ENCODE measurements at places on chromosomes 13 and 19. TPM values are rescaled to one million over a fixed set of nuclear protein-coding genes. Genes with fewer than 3 reads are reported as not detected.

ZNF577 gene
- total RNA-seq: 14.9 TPM

IGLON5 gene
- total RNA-seq: 31.8 TPM

F2RL3 gene
- not detected for total RNA-seq

DNA sequence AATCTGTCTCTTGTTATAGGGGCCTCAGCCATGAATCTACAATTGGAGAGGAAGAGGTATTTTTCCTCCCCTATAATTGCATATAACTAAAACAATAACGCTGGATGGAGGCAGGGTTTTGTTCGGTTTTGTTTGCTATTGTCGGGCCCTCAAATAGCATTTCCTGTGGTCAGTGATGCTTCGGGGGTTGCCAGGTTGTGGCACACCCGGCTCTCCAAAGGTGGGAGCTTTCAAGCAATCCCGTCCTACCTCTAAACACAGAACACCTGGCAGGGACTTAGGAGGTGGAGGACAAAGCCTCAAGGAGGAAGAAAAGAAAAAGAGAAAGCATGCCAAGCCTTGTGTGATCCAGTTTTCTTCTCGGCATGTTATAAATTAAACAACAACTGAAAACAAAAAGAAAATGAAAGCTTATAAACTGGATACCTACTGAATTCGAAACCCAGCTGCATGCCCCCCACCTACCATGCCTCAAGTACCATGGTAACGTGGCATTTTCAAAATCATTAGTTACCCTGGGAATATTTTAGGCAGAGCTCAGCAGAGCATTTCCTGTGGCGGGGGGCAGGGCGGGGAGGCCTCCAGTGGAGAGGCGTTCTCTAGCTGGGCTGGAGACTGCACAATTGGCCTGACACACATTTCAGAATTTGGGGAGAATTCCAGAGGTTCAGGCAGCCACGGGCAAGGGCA, 213.8 kb downstream of the DCLK1 start:
- no peak overlapping the region for H3K4me3 ChIP-seq
- H3K27me3 ChIP-seq: no peaks in the 10 kb centered on the region
- H3K27ac ChIP-seq: no peak overlapping the region

DNA sequence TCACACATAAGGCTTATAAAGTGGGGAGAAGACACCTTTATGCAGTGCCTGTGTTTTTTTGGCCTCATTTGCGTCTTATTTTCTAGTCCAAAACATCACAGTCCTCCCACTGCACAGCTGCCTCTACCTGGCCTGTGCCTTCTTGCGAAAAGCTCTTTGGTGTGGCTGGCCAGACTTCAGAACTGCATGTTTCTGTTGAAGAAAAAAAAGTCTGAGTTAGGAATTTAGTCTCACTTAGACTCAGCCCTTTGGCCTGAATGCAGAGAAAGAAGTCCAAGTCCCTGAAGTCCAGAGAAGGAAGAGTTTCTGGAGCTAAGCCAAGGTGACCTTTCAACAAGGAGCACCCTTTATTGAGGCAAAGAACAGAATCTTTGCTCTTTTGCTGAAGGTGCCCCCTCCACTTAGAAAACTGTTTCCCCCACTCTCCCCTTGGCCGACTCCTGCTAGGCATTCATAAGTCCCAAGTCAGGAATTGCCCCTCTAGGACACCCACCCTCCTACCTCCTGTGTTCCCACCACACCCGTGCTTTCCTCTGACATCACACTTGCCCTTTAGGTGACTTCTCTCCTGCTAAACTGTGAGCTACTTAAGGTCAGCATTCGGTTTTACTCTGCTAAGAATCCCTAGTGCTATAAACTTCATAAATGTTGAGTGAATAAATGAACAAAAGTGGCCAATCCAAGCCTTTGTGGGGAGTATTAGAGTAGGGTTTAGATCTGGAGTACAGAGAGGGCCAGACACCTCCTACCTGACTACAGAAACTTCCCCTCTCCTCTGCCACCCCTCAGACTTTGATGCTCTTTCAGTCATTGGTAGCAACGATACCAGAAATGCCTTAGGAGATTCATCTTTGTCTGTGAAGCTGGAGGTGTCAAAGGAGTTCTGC, 226.8 kb downstream of the LACC1 start:
- H3K27ac ChIP-seq: no peak overlapping the region
- H3K27me3 ChIP-seq: no peaks in the 10 kb centered on the region
- no peaks in the 10 kb centered on the region for H3K36me3 ChIP-seq
- DNase-seq: no peak

DNA sequence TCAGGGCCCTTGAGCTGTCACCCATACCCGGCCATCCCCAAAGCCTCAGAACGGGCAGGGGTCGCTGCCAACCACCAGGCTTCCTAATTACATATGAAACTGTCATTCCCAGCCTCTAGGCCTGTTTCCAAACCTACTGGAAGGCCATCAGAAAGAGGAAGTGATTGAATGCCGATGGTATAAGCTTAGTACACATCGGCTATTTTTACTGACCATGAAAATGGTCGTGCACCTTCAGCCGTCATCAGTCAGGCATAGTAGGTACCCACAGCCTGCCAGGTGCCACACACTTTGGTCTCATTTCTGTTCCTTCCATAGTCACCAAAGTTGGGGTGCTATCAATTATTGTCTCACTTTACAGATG, 10.2 kb downstream of the KRI1 start:
- H3K4me1 ChIP-seq: no peaks in the 10 kb centered on the region
- no peak overlapping the region for H3K4me3 ChIP-seq
- no peak for DNase-seq
- no peak overlapping the region for H3K27ac ChIP-seq
- peaks cover 20% of the 10 kb centered on the region for H3K36me3 ChIP-seq
- H3K27me3 ChIP-seq: no peaks in the 10 kb centered on the region

Measured in H1 (cell line).